ENCODE measurements at places on chromosomes 3 and 15.

DNA sequence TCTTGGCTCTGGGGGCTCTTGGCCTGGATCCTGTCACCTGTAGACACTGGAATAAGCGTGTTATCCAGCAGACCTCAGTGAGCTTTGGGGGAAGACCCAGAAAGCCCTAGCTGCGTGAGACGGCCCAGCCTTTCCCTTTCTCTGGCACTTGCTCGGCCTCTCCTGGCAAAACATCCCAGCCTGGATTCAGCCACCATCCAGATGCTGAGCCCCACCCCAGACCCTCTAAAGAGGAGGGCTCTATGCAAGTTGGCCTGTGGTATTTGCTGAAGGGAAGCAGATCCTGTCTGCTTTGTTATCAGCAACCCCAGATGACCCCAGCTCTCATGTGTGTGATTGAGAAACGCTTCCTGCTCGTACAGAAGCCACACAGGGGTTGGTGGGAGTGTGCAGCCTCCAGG, 267.2 kb downstream of the FAM43A start:
- peak; percentile 79 for DNase-seq

DNA sequence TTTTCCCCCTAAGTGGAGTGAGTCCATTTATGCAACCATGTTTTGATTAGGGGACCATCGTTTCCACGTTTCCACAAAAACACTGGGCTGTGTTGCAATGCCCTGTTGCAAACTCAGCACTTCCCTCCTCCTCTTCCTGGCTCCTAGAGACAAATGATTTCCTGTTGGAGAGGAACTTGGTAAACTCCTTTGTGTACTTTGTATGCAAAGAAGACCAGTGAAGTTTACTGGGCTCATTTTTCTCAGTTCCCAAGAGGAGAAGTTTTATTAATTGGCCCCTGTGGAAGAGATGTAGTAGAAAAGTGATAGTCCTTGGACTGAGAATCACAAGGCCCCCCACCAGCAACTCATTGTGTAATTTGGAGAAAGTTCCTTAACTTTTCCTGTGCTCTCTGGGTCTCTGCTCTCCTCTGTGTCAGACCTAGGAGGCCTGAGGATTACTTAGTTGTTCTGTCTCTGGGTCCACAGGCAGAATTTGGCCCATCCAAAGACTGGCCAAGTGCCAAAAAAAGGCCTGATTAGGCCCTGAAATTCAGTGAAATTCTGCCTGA, 95.0 kb downstream of the ATG7 start:
- DNase-seq = no peak

DNA sequence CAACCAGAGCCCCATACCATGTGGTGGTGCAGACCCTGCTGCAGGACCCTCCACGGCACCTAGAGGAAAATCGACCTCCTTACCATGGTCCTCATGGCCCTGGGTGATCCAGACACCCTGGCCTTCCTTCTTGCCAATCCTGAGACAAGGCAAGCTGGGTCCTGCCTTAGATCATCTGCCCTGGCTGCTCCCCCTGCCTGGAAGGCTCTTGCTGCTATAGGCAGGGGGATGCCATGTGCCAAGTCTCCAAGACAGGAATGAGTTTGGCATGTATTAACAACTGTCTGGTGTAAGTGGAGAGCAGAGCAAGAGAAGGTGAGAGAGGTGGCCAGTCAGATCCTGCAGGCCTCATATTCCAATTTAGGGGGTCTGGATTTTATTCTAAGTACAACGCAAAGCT, 7.5 kb downstream of the HEG1 start:
- no peak for DNase-seq

DNA sequence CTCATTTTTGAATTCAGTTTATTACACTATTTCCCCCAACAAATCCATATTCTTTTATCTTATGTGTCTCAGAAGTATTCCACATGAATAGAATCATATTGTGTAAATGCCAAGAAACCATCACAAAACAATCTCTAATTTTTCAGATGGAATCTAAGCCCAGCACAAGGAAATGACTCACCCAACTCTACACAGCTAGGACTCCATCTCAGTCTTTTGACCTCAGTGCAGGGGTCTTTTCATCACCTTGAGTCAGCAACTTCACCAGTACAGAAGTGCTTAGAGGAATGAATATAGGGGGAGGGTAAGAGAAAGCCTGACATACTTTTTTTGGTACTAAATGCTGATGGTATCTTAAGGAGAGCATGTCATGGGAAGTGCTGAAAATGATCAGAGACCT, 169.3 kb upstream of the LRRN1 start:
- DNase-seq = no peak

DNA sequence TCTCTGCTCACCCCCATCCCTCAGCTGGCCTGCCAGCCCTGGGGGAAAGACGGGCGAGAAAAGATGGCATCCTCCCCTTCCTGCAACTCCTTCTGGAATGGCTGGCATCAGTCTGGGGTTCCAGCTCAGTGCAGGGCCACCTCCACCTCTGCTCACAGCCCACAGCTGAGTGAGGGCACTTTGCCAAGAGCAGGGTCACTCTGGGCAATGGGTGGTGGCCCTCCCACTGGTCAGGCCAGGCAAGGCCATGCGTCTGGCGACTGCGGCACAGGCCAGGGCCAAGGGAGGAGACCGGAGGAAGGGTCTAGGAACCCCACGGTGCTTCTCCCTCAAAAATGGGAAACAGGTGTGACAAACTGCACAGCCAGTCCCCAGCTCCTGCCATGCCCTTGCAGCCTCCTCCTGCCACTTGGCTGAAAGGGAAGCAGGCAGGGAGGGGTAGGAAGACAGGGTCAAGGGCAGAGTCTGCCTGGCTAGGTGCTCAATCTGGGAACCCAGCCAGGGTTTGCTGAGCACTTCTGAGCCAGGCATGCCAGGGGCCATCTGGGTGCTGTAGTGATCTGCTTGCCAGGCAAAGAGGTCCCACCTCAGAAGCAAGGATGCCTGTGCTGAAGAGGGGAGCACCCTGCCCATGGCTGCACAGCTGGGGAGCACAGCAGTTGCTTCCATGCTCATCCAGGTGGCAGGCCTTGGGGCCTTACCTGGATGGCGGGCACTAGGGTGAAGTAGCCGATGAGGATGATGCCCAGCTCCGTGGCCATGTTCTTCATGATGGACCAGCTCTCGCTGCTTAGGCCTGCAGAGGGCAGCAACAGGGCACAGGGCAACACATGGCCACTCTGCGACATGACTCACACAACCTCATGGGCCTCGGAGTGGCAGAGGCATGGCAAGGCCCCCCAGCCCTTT, 41.2 kb downstream of the PTPN23 start:
- no peak for DNase-seq

- DNase-seq = no peak
Measured at GRCh38 chr15:94607176-94607654, 375.9 kb downstream of the MCTP2 start.

DNA sequence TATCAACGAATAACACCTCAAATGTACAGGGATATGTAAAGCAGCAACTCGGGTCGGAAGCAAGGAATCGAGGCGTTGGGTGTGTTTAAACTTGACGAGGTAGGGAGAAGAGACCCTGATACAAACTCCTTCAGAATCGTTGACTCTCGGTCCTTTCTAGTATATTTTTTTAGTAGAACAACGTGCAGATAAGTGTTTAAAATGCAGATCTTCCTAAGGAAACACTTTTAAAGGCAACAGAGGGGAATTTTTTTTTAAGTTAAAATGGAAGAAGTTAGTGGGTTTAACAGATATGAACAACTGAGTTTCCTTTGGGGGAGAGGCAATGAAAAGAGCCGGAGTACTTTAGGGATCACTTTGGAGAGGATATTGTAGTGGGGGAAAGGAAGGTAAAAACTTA, 1.1 kb upstream of the KPNA4 start:
- DNase-seq = no peak

GRCh38 chr15:44735482-44736180, 697 bp upstream of the TRIM69 start:
- no peak for DNase-seq

DNA sequence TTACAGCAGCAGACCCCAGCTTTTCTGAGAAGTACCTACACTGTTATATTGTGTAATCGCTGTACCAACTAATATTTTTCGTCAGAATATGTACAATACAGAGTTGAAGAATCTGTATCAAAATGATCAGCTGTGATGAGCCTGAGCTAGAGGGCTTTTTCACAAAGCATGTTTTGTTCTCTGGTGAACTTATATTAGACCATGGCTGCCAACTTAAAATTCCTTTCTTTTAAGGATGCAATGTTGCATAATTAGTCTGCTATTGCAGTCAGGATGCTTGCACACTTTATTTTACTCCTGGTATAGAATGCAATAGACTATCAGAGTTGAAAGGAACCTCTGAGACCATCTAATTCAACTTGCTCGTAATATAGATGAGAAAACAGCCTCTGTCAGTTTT, 127.8 kb downstream of the RBMS3 start:
- no peak for DNase-seq

GRCh38 chr3:17040322-17040989, 155.7 kb downstream of the PLCL2 start:
- DNase-seq = no peak

- DNase-seq = no peak
Measured at GRCh38 chr3:143001034-143001368, 369 bp upstream of the U2SURP start.

- DNase-seq = no peak
Measured at GRCh38 chr15:66225656-66226274, 27.8 kb downstream of the MEGF11 start.

DNA sequence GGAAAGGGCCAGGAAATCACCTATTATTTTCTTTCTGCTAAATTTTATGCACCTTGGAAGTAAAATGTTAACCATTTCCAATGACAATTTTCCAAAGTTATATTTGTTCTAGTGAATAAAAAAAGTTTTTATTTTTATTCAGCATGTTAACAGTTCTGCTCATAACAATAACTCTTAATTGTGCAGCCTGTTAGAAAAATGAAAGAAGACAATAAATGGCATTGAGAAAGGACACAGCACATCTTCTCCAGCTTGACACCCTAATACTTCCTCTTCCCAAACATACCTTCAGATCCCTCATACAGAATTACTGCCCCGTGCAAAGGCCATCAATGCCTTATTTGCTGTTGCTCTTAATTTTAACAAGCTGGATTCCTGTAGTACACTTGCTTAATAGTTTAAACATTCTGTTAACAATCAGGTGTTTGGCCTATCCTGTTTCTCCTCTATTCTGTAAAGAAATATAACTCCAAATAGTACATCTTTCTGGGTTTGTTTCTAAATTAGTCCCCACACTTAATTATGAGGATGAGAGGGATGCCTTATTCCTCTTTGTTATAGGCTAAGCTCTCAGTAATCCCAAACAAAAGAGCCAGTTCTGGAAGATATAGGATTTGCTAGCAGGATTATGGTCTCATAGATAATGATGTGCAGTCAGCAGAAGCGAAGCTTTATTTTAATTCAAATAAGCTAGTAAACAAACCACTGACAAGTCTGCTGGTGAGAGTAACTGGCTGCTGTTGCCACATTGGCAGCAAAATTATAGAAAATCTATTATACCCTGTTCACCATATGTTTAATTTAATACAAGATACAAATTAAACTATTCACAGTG, 19.2 kb upstream of the SOX2 start:
- no peak for DNase-seq

DNA sequence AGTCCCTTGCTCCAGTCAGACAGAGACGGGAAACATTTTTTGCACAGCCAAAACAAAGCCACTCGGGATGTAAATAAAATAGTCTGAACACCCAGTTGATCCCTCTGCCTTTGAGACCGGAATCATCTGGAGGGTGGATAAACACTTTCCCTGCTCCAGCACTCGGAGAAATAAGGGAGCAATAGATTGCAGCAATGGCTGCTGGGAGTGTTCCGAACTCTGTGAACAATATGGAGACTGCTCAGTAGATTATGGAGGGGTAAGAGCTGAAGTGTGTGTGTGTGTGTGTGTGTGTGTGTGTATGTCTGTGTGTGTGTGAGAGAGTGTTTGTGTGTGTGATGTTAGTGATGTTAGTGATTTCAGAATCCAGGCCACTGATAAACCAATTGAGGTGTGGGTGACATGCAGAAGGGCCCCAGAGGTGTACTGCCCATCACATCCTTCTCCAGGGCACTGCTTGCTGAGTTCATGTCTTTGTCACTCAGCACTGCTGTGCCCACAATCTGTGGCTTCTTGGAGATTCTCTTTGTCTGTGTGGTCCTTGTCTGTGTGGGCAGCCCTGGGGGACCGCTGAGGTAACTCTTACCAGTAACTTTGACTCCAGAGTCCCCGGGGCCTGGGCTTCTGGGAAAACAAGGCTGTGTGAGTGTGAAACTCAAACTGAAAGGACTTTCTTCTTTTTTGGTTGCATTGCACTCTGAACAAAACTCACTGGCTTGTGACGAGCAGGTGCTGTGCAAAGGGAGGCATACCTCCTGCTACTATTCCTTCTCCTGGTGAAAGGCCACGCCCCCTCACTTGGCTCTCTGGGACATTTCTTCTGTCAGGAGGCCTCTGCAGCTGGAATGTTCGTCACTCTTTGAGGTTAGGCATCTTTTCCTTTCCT, 23.0 kb downstream of the CRYGS start:
- DNase-seq = no peak

GRCh38 chr3:116963802-116964201, 254.2 kb downstream of the TUSC7 start:
- DNase-seq = no peak

DNA sequence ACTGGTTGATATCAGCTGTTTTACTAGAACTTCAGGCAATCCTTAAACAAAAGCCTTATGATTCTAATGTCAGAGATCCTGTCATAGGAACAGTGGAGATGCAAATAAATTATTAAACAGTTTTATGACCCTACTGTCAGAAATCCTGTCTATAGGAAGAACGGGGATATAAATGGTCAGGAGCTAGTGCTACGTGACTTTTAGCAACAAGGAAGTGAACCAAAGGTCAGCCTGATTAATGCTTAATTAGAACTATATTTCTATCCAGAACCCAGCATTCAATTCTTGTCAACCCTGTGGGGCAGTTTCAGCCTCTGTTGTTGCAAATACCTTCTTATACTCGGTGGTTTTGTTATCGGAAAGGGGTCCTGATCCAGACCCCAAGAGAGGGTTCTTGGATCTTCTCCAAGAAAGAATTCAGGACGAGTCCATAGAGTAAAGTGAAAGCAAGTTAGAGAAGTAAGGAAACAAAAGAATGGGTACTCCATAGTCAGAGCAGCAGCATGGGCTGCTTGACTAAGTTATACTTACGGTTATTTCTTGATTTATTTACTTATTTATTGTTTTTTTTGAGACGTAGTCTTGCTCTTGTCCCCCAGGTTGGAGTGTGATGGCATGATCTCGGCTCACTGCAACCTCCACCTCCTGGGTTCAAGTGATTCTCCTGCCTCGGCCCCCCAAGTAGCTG, 59.9 kb upstream of the RNU6-1 start:
- DNase-seq = no peak

DNA sequence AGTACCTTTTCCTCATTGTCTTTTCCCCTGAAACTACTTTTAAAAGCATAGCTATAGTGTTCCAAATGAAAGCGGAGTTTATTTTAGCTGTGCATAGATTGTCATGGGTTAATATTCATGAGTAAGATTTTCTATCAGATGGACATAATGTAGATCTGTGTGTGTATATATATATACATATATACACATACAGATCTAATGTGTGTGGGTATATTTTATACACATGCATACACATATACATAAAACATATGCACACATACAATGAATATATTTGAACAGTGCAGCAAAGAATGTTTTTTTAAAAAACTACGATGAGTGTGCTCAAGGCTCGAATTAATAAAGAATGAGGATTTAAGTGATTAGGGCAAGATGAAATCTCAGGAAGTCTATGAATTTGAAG, 328.3 kb upstream of the IL12A start:
- no peak for DNase-seq

GRCh38 chr3:69115731-69116130, 6.7 kb downstream of the LMOD3 start:
- DNase-seq = no peak

Data from DMS153 (cell line).